NCI-H226 (cell line): ENCODE measurements at places on chromosomes 16 and 17.

DNA sequence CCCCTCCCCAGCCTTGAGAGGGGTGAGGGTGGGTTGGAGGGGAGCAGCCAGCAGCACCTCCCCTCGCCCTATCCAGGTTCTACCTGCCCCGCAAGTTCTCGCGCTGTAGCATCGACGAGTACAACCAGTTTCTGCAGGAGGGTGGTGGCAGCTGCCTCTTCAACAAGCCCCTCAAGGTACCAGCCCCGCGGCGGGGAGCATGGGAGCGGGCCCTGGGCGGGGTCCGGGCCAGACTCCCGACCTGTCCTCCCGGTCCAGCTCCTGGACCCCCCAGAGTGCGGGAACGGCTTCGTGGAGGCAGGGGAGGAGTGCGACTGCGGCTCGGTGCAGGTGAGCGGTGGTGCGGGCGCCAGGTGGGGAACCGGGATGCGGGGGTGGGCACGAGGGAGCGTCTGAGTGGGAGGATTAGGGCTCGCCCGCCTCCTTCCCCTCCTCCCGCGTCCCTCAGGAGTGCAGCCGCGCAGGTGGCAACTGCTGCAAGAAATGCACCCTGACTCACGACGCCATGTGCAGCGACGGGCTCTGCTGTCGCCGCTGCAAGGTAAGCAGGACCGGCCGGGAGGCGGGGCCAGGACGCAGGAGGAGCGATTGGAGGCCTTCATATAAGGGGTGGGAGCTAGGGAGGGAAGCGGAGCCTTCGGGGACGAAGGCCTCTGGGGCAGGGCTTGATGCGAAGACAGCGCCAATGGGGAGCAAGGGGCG, 16.5 kb downstream of the ADAM11 start:
- DNase-seq: peak; percentile 95

- DNase-seq: no peak
Measured at GRCh38 chr17:28613931-28614381, at the start of gene RSKR. RSKR (minus strand) TSS chr17:28614185; CDS start chr17:28614161, 24 bp downstream.

DNA sequence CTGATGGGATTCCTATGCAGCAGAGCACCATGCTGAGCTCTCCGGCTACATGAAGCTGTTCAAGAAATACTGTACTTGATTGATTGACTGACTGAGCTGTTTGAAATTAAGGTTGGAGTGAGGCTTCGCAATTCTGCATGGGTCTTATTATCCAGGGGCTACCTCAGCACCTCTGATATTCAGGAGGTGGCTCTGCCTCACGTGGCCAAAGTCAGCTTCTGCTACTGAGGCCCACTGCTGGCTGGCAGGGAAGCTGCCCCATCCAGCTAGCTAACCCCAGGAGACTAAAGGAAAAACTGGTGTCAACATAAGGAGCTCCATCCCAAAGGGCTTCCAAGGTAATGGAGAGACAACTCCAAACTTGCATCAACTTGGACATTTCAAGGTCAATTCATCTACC, 66.2 kb upstream of the TRAP1 start:
- DNase-seq: no peak

GRCh38 chr17:76268015-76268749, 3.0 kb downstream of the UBALD2 start:
- DNase-seq: no peak
